Stimulated activated CD4-positive, alpha-beta T cell treated with anti-CD3 and anti-CD28 coated beads, Interleukin-15, amount 100 ng/mL, for 1 hour (primary cell): ENCODE measurements at places on chromosomes 13 and 19.

- no peak for DNase-seq
Measured at GRCh38 chr13:32019612-32020233, 11.9 kb upstream of the FRY start.

GRCh38 chr13:110209950-110210603, 96.9 kb downstream of the COL4A1 start:
- DNase-seq, result no peak

DNA sequence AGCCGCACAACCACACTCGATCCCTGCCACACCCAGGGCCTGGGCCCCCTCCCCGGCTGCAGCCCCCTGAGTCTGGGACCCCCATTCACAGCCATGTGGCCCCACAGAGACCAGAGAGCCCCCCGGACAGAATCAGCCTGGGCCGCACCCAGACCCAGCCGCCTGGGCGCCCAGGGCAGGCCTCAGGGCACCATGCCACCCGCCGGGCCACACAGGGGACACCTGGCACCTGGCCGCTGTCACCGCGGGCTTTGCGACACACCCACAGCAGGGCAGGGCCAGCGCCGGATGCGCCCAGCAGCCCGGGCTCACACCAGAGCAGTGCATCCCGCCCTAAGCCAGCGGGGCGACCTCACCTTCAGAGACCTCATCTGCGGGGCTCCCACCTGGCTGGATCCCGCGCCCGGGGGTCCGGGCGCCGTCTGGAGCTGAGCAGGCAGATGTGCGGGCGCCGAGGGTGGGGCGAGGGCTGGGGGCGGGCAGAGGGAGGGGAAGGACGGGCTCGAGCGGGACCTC, 443 bp downstream of the TBXA2R start:
- DNase-seq, result no peak

DNA sequence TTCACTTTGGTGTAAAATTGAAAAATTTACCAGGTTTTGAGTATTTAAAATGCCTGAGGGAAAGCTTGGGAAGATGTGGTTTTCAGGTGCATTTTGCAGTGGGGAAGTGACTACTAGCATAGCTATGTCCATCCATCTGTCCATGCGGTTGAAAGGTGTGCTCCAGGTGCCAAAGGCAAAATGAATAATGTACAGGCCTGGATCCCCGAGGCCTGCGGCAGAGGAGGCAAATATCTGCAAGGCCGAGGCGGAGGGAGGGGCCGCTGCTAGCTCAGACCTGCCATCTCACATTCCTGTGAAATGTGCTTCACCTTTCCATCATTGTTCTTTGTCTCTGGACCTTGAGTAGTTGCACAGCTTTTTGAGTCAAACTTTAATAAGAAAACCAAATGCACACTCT, 65.5 kb downstream of the ERCC5 start:
- no peak for DNase-seq
